ENCODE measurements at places on chromosomes 1 and 21.

GRCh38 chr1:196306421-196306820 is 301.8 kb downstream of the KCNT2 start:
- DNase-seq, result no peak

DNA sequence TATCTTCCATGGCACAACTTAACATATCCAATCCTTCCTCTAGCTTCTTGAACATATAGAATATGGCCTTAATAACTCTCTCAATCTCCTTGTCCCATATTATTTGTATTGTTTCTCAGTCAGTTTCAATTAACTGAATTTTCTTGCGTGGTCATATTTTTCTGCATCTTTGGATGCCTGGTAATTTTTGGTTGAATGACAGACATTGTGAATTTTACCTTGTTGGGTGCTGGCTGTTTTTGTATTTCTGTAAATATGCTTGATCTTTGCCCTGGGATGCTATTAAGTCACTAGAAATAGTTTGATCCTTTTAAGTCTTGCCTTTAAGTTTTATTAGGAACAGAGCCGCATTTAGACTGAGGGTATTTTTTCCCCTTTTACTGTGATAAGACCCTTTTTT is 5.9 kb downstream of the SAMD13 start:
- DNase-seq, result no peak

DNA sequence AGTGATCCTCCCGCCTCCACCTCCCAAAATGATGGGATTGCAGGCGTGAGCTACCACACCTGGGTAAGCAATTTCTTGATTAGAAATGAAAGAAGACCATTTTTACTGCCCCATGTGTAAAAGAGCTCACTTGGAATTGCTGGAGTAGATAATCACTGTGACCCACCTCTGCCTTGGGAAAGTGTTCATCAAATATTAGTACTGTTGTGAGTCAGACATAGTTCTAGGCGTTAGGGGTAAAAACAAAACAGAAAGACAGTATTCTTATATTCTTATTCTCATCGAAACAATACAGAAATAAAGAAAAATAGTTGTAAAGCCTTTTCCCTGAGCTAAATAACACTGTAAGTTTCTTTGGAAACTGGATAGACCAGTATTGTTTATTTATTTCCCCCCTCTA is 36.2 kb downstream of the CELF3 start:
- DNase-seq, result no peak

GRCh38 chr1:229562686-229563085 is 4.2 kb upstream of the ABCB10 start:
- no peak for DNase-seq

GRCh38 chr1:209835782-209836298 is 8.1 kb downstream of the UTP25 start:
- no peak for DNase-seq

DNA sequence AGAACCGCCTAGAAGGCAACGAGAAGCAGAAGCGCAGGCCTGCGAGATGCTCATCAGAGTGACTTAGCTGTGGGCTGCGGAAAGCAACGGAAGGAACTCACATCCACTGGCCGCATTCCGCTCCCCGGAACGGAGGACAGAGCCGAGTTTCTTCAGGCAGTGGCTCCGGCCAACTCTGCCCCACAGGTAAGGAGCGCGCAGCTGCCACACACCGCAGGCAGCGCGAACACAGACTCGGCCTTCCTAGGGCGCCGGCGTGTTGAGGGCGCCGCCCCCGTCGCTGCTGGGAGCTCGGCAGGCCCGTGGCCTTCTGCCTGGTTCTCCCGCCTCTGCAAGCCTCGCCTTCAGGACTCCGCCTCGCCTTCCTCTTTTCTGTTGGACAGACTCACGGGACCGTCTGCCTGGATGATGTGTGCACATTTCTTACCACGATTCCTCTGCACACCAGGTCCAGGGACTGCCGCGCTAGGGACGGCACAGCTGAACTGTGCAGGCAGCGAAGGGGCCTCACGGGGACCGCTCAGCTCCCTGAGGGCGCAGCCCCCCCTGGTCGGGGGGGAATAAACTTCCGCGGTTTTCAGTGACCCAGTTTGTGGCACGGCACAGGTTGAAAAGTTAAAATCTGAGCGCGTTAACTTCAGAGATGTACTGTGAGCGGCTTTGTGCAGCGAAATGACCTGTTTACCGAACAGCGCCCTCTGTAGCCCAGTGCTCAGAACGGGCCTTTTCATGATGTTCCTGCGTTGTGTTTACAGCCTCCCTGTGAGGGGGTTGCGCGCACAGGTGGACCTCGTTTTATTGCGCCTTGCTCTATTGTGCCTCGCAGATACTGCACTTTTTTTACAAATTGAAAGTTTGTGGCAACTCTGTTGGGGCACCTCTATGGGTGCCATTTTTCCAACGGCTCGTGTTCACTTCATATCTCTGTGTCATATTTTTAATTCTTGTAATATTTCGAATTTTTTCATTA is 15.8 kb downstream of the TCP10L start:
- DNase-seq, result peak; percentile 82

- DNase-seq, result no peak
These were observed 227.3 kb downstream of the DYRK1A start for GRCh38 chr21:37593740-37594471.

DNA sequence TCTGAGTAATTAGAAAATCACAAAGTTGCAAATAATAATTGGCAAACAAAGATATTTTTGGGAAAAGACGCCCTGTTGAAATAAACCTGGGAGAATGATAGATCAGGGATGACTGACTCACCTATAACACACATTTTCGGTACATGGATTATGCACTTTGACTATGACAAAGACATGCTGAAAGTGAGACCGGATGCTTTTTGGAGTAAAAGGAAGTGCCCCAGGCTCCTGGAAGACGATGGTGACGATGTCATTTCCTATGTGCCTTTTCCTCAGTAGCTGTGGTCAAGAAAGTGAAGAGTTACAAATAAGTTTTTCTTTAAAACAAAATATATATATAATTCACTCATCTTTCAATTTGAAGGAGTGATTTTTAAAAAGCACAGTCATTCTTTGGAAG is 158.7 kb downstream of the SIPA1L2 start:
- DNase-seq, result no peak

DNA sequence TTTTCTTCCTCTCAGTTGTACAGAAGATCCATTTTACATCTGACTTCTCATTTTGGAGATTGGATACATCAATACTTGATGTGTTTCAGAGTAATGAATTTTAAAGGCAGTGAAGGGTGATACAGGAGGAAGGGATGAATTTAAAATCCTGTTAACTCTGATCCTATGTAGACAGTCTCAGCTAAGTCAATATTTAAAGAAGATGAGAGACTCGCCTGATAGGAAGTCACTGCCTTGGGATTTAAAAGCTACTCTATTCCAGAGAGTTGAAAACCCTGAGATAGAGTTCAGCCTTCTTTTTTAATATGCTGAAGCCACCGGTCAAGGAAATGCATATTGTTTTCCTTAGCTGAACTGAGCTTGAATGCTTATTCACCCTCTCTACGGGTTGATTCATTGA is 42.7 kb downstream of the HUNK start:
- DNase-seq, result no peak

- DNase-seq, result no peak
These were observed 411.8 kb upstream of the DAB1 start for GRCh38 chr1:57835620-57836019.

GRCh38 chr1:184753608-184754475 is 816 bp downstream of the EDEM3 start:
- DNase-seq, result peak; percentile 53

DNA sequence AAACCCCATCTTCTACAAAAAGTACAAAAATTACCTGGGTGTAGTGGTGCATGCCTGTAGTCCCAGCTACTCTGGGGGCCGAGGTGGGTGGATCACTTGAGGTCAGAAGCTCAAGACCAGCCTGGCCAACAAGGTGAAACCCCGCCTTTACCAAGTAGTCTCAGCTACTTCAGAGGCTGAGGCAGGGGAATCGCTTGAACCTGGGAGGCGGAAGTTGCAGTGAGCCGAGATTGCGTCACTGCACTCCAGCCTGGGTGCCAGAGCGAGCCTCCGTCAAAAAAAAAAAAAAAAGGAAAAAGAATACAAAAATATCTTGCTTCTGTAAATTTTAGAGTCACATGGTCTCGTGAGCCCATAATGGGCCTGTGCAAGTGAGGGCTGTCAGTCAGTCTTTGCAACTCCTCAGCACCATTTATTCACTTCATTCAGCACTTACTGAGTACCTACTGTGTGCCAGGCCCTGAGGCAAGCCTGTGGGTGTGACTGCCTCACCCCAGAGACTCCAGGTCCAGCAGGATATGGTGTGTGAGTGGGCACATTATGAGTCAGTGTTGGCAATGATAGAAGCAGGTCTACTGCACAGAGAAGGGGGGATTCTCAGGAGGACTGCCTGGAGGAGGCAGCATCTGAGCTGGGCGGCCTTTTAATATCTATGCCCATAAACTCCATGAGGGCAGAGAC is 46.8 kb upstream of the TARDBP start:
- no peak for DNase-seq

DNA sequence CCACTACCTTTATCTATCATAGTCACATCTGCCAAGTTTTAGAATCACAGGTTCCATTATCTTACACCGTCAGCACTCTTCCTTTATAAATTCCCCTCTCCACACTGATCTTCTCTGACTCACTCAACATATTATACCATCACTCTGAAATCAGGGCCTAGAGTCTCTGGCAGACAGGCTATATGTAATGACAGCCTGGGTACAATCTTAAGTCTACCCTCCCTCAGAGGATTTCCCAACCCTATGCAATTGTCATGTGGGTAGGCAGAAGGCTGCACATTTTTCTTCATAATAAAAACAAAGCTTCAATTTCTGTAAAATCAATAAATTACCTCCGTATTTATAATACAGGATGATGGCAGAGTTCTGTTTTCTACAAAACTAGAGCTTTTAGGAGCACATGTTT is 138.0 kb downstream of the RERE start:
- DNase-seq, result no peak

- DNase-seq, result no peak
These were observed 6.0 kb upstream of the IFNLR1 start for GRCh38 chr1:24193046-24193445.

GRCh38 chr1:50959303-50959912 is 659 bp downstream of the FAF1 start:
- no peak for DNase-seq

- no peak for DNase-seq
These were observed 2.3 kb downstream of the TNNT2 start for GRCh38 chr1:201375169-201375568.

DNA sequence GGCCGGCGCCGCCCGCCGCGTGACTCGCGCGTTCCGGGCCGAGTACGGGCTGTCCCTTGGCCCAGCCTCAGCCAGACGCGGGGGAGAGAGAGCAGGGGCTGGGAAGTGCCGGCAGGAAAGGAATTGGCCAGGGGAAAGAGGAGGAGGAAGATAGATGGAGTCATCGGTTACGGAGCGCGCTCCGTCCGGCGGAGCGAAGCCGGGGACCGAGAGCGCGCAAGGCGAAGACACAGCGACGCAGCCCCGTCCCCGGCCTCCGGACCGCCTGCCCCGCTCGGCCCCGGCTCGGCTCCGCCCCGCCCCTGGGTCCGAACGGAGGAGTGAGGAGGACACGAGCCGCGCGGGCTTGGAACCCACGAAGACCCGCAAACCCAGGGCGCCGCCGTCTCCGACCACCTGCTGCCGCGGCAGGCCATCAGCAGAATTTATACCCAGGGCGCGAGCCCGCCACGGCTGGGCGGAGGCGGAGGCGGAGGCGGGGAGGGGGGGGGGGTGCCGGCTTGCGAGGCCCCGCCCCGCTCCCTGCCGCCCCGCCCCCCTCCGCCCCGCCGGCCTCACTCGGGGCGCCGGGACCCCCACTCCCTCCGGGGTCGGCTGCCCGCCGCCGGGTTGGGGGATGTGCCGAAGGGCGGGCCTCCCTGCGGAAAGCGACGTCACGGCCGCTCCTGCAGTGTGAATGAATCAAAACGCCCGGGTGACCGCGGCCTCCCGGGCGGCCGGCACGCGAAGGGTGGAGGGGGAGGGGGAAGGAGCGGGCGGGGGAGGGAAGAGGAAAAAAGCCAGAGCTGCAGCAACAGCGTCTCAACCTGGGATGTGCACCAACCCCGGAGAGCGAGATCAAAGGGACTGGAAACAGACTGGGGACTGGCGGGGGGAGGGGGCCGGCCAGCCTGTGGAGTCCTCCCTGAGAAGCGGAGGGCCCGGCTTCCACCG is at the start of gene LHX4:
Gene LHX4 (plus strand): TSS at position 782 of the 933 bp plus-strand sequence. CDS start 266 bp downstream, outside the sequence.
- peak; percentile 18 for DNase-seq

DNA sequence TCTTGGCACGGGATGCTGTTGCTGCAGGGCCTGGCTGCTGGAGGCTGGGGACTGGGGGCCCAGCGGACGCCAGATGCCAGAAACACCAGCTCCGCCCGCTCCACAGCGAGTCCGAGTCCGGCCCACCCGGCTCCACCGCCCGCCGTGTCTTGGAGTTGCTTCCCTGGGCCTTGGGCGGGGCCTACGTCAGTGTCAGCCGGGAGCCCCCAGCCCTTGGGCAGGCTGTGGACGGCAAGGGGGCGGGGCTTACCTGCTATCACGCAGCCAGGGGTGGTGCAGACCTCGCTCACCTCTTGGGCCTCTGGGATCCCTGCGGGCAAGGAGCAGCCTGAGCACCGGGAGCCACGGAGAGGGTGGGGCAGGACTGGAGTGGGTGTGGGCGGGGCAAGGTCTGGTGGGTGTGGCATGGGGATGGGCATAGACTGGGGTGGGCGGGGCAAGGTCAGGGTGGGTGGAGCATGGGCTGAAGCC is 21.8 kb downstream of the MMEL1 start:
- DNase-seq, result no peak

- DNase-seq, result peak; percentile 28
These were observed 21.5 kb downstream of the RAP1GAP start for GRCh38 chr1:21647431-21648351.

GRCh38 chr21:36698981-36699545 is at the start of gene SIM2:
SIM2 (plus strand) TSS chr21:36699115; CDS start chr21:36699747, 632 bp downstream.
- no peak for DNase-seq

DNA sequence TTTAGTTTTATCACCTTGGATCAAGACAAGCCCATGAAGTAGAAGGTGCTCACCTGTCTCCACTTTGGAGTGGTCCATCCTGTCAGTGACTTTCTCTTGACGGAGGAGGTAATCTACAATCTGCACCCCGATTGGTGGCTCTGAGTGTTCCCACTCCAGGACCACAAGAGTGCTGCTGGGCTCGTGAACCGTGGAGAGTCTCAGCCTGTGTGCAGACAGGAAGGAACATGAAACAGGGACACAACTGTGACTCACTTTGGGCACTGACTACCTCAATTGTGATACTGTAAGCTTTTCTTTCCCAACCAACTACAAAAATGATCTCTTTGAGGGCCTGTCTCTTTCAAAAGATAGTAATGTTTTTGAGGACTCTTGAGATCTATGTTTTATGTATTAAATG is 280.2 kb downstream of the ASTN1 start:
- DNase-seq, result no peak

GRCh38 chr1:182488803-182489202 is 38.9 kb downstream of the RGSL1 start:
- no peak for DNase-seq

GRCh38 chr1:25809283-25809926 is 9.4 kb downstream of the SELENON start:
- no peak for DNase-seq

- DNase-seq, result no peak
These were observed 207.9 kb upstream of the C1orf87 start for GRCh38 chr1:60281360-60281932.

DNA sequence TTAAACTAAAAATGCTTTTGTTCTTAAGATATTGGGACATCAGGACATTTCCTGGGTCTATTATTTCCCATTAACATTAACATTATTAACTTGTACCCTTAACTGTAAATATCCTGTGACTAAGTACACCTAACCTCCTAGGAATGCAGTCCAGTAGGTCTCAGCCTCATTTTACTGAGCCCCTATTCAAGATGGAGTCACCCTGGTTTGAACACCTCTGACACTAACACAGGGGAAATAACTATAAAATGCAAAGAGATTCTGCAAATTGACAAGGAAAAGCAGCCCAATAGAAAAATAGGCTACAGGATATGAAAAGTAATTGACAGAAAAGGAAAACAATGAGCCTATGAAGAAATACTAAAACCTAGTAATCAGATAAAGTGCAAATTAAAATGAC is 11.6 kb upstream of the NCMAP start:
- no peak for DNase-seq

Measured in activated naive CD4-positive, alpha-beta T cell treated with Interleukin-2 at 50 U/mL for 16 hours (primary cell).